HTR-8/SVneo (cell line): ENCODE measurements at places on chromosomes 2 and 18.

GRCh38 chr2:42233976-42234441 is 64.9 kb downstream of the EML4 start:
- peak; percentile 17 for DNase-seq

DNA sequence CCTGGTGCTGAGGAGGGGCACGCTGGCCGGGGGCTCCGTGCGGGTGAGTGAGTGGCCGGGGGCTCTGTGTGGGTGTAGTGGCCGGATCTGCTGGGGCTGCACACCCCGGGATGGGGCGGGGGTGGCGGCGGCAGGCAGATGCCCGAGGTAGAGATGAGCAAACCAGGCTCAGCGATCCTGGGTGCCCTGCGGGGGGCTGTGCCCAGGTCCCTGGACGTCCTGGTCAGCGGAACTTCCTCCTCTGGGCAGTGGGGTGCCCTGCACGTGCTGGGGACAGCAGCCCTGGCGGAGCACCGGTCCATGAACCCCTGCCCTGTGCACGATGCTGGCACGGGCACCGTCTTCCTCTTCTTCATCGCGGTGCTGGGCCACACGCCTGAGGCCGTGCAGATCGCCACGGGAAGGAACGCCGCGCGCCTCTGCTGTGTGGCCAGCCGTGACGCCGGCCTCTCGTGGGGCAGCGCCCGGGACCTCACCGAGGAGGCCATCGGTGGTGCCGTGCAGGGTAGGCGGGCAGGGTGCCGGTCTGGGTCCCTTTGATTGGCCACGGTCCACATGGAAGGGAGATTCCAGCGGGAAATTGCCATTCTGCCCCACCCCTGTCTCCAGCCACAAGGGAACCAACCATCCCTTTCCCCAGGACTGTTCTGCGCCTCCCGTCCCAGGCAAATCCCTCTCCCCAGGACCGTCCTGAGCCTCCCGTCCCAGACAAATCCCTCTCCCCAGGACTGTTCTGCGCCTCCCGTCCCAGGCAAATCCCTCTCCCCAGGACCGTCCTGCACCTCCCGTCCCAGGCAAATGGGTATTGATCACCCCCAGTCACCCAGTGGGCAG is 5.9 kb downstream of the NEU4 start:
- no peak for DNase-seq

- DNase-seq = no peak
These were observed 38.7 kb downstream of the PSD4 start for GRCh38 chr2:113212245-113213060.

DNA sequence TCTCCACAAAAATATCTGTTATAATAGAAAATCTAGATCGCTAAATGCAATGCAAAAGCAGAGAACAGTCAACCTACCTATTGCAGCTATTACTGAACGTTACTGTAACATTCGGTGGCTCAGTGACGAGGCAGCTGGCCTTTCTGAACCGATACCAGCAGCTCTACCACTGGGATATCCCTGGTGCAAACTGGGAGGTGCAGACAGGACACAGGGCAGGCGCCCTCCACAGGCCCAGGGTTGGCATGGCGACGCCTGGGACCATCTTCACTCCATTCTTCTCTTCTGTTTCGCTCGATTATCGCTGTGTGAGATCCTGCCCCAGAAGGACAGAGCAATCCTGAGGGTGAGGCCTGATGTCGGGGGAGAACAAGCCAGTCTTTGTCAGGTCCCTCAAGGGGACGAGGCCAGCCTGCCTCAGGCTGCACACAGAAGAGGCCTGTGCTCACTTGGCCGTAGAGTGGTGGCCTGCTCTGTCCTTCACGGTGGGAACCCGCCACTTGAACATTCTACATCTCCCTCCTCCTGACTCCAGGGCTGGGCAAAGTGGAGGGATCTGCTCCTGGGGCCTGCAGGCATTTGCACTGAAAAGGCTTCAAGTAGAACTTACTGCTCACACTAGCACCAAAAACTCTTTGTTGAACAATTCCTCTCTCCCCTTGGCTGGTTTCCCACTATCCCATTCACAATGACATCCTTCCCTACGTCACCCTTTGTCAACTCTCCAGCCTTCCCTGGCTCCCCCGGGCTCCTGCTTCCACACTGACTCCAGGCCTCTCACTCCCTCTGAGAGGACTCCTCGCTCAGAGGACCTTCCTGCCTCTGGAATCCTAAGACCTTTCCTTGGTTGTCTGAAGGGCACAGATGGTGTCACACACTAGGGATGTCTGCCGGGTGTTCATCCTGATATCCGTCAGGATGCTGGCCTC is 49.7 kb downstream of the CYRIA start:
- DNase-seq = no peak

- DNase-seq = no peak
These were observed 79.8 kb downstream of the MGAT5 start for GRCh38 chr2:134333646-134334189.

DNA sequence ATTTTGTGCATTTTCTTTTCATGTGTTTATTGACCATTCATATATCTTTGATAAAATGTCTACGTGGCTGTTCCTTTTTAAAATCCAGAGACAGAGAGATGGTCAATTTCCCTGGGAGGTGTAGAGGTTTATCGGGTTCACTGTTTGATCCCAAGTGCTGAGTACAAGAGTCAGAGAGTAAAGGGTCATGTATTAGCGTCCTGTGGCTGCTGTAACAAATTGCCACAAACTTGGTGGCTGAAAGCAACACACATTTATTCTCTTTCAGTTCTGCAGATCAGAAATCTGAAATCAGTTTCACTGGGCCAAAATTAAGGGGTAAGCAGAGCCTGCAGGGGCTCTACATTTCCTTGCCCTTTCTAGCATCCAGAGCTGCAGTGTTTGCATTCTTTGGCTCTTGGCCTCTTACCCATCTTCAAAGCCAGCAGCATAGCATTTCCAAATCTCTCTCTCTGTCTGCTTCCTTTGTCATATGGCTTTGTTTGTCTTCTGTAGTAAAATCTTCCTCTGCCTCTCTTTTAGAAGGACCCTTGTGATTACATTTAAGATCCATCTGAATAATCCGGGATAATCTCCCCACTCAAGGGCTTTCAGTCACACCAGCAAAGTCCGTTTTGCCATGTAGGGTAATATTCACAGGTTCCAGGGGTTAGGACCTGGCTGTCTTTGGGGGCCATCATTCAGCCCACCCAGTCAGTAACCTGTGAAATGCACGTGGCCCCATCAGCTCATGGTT is 49.9 kb downstream of the TMEM17 start:
- no peak for DNase-seq

DNA sequence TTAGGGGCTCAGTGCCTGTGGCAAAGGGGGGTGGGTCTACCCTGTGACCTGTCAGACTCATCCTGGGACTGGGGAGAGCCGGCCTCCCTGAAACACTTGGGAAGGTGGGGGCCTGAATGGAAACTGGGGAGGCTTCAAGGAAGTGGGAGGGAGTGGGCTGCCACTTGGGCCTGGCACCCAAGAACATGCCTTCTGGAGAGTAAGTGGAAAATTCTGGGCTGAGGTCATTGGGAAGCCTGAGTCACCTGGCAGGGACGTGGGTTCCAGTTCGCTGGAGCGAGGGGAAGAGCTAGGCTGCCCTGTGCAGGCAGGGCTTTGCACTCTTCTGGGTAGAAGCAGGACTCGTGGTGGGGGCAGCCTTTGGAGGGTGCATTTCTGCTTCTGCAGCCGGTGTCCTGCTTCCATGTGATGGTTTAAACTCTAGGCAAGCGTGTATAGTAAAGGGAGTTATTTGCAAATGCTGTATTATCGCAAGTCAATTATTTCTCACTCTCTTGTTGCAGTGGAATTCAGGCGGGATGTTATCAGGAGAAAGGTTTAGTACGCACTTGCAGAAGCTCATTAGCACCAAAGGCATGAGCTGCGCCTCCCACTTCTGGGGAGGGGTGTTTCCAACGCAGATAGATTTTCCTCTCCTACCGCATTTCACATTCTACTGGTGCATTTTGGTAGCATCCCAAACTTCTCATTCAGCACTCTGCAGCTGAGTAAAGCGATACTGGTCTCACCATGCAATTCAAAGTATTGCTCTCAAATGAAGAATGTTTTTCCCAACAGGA is 3.8 kb downstream of the LRRFIP1 start:
- no peak for DNase-seq

DNA sequence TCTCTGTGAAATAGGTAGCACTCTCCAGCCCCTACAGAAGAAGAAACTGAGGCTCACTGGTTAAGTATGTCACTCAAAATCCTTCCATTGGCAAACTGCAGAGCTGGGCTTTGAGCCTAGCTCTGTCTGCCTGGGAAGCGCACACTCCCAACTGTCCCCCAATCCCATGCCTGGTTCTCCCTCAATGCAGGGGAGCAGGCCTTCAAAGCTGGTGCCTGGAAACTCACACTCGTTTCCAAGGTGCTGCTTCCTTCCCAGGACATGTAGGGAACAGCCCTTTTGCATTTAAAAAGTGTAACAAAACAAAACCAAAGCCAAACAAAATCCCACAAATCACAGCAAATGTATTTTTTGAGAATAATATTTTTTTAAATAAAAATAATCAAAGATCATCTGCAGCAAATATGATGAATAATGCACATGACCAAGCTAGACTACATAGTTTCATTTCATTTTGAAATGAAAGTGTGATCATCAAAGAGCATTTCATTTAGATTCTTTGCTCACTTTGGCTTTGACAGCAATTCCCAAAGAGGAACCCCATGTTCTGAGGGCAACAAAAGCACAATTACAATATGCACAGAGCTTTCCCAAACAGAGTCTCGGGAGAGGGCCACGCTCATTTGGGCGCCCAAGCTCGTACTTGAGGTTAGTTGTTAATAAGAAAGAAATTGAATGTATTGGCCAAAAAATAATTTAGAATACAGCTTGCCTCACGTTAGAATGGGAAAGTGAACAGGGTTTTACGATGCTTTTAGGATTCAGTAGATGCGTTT is 96.7 kb upstream of the ACKR3 start:
- DNase-seq = no peak

- no peak for DNase-seq
These were observed 445.8 kb upstream of the RAB12 start for GRCh38 chr18:8163286-8163959.

DNA sequence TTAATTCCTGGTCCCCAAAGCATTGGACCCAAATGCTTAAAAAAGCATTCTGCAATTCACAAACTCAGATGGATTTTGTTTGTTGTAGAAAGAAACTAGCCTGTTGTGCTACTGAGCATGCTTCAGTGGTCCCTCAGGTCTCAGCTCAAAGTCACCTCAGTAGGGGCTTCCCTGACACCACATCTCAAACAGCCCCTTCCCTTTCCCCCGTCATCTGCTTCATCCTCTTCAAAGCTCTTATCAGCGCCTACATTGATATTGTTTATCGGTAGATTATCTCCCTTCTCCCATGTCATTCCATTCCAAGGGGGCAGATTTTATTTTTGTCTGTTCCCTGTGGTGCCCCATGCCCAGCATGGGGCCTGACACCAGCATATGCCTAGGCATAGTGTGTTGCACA is 172.9 kb downstream of the CELF4 start:
- DNase-seq = no peak

DNA sequence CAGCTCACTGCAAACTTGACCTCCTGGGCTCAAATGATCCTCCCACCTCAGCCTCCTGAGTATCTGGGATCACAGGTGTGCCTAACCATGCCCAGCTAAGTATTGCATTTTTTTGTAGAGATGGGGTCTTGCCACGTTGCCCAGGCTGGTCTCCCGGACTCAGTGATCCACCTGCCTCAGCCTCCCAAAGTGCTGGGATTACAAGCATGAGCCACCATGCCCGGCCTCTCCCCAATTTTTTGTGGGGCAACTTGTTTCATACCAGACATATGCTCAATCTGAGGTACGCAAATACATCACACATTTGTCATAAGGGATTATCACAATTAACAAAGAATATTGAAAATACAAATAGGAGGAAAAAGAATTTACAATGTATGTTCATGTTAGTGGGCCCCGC is 27.7 kb downstream of the LGALSL start:
- no peak for DNase-seq

DNA sequence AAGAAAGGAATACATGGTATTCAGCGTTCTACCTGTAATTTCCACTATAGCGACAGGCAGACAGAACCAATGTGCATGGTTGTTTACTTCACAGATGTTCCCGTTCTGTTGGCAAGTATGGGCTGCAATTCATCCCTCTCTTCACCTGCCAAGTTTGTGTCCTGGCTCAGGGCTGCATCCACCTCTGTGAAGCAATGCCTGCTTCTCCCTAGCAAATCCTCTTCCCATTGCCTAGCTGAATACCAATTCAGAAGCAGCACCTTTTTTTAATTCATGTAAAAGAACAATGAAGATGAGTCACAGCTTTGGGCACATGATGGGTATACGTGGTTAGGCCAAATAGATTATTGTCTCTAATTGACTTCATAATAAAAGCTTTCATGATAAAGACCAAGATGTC is 54.7 kb upstream of the LRATD1 start:
- no peak for DNase-seq

DNA sequence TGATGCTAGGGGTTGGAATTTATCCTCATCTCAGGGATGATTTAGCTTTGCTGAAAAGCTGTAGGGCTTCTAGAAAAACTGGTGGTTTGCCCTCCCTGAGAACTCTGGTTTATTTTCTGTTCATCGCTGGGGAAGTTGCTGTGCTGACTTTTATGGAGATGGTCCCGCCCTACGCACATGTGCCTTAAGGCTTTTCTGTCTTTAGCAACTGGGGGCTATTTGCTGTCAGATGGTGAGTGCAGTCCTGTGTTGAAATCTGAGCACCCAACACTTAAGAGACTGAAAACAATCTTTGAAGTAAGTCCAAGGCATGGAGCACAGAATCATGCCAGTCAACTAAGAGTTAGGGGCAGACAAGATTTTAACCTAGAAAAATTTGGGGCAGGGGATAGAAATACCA is 2148.4 kb upstream of the CELF4 start:
- DNase-seq = no peak

GRCh38 chr2:238709325-238710025 is 138.4 kb upstream of the TWIST2 start:
- DNase-seq = no peak

- no peak for DNase-seq
These were observed 172.9 kb upstream of the SETBP1 start for GRCh38 chr18:44507729-44508325.

- DNase-seq = no peak
These were observed 39.6 kb upstream of the BOD1L2 start for GRCh38 chr18:57107140-57107832.

GRCh38 chr2:88627856-88628570 is 749 bp upstream of the EIF2AK3 start:
- peak; percentile 89 for DNase-seq
